ENCODE measurements at places on chromosomes 13 and 19. TPM values are rescaled to one million over a fixed set of nuclear protein-coding genes. Genes with fewer than 3 reads are reported as not detected.

DCT gene
- not detected for total RNA-seq

ARID3A gene
- total RNA-seq: 11.7 TPM

C13orf42 gene
- not detected for total RNA-seq

IZUMO2 gene
- not detected for total RNA-seq

SGCG gene
- not detected for total RNA-seq

COMP gene
- not detected for total RNA-seq

GSX1 gene
- total RNA-seq: not detected

THAP8 gene
- 8.4 TPM for total RNA-seq

STX10 gene
- total RNA-seq: 97.2 TPM

CGB3 gene
- not detected for total RNA-seq

Data from myometrial cell (primary cell).